ENCODE measurements at places on chromosomes 12 and 14.
A peak's percentile ranks its signal among the peaks of the same experiment; 100 is the strongest.

- no peak for DNase-seq
These were observed 57.0 kb upstream of the CERS5 start for GRCh38 chr12:50224026-50224692.

DNA sequence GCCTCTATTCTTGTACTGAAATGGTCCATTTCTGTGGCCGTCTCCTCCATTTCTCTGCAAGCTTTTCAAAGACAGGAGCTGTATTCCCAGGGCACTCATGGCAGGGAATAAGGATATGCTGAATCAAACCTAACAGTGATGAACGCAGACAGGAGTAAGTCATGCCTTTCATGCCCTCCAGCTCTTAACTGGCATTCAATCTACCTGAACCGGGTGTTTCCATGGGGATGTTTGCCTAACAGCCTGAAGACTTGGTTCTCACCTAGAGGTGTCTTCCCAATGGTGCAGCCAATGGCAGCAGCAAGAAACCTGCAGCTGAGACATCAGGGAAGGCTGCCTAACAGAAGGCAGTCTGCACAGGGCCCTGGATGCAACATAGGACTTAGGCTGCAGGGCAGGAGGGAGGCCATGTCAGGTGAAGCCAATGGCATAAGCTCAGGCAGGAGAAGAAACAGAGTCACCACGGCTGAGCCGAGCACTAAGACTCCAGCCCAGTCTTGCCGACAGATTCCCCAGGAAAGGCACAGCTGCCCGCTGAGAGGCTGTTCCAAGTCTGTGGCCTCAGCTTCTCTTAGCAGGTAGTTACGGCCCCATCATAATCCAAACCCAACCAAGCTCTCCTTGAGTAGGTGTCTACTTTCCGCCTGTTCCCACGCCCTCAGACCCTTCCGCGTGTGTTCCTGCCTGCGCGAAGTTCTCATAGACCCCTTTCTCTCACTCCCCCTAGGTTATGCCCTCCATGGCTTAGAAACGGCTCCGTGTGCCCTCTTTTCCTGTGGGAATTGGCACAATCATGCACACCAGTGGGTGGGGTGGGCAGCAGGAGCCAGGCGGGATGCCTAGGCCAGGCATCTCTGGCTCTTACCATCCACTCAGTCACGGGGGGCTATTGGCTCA is 44.1 kb downstream of the VWF start:
- DNase-seq: no peak

DNA sequence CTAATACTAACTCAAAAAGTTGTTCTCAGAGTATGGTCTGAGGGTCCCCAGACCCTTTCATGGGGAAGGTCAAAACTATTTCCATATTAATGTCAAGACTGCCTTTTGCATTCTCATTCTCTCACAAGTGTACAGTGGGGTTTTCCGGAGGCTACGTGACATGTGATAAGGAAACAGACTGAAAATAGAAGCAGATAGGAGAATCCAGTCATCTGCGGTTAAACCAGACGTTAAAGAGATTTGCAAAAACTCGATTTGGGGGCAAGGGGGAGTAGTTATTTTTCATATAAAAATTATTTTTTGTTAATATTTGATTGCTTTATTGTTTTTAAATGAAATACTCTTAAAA is 1.0 kb upstream of the NAP1L1 start:
- peak; percentile 17 for DNase-seq

GRCh38 chr12:119060847-119061796 is 79.8 kb downstream of the SRRM4 start:
- DNase-seq: no peak

All from SK-N-SH (cell line).